ENCODE measurements at places on chromosomes 4 and X. TPM values are rescaled to one million over a fixed set of nuclear protein-coding genes. Genes with fewer than 3 reads are reported as not detected.

DNA sequence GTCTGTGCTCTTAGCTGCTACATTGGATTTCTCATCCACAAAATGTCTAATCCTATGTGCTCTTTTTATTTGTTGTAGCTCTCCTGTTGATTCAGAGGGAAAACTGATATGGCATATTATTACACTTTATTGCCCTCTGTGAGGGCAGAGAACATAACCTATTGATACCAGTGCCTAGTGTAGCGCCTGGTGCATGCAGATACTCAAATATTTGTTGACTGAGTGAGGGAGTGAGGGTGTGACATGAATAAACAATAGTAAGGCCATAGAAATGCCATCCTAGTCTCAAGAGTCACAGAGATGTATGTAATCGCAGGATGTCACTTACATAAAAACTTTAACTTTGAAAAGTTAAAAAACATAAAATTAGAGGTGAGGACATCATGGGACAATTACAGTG, 159.1 kb downstream of the SHROOM3 start:
- DNase-seq = no peak

The SYTL4 gene
- 11.0 TPM for polyA plus RNA-seq

- DNase-seq = no peak
These were observed 132.7 kb downstream of the PALLD start for GRCh38 chr4:168629566-168629965.

GRCh38 chr4:139576219-139576618, 20.2 kb upstream of the SETD7 start:
- DNase-seq = no peak

Data from brain (organoid and tissue), 16 donors.